Activated CD8-positive, alpha-beta memory T cell treated with anti-CD3 and anti-CD28 coated beads for 1 hour (primary cell): ENCODE measurements at places on chromosomes 13 and 19.

DNA sequence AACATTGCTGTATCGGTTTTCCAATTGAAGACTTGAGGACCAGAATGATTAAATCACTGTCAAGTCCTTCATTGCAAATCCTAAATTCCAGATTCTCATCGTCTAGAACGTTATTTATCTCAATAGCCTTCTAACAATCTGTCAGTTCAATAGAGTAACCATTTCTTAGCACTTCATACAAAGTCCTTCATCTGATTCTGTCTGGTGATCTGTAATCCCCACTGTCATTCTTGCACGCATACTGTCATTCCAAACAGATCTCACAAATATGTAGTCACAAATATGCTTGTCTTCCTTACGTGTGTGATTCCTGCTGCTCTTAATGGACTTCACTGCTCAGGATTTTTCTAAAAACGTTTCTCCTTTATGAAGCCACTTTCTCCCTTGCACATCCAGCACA lies 1197.5 kb downstream of the EFNB2 start:
- DNase-seq: no peak

- DNase-seq: peak; percentile 54
Measured at GRCh38 chr19:6218491-6219146, 61.2 kb downstream of the MLLT1 start.

DNA sequence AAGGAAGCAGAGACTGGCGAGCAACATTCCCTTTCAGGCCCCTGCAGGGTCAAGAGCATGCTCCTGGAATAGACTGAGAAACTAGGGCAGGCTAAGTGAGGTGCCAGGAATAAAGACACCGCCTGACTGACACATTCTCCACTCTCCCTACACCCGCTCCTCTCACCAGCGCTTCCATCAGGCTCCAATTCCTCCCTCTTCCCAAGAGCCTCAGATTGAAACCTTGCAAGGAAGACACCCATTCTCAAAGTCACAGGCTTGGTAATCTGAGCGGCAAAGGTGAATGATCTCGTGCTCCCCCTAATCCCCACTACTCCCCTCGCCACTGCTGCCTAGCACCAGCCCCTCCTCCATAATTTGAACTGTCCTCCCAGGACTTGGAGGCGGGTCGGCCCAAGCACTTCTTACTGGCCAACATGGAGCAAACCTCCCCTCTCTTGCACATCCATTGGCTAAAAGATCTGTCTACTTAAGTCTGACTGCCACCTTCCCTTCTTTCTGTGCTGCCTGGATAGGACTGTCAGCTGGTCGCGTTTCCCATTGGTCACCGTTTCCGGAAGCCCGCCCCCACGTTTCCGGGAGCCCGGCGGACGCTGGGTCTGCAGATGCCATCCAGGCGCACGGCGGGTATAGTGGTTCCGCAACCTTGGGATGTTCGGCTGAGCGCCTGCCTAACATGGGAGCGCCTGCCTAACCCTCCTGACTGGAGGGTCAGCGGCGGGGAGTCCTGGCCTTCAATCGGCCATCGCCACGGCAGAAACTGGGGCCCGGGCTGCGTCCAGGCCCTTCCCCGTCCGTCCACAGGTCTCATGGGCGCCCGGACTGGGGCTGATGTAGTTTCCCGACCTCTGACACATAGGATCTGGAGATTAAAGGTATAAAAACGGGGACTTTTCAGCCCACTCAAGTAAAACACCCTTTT lies 33.6 kb downstream of the ZNF383 start:
- no peak for DNase-seq

DNA sequence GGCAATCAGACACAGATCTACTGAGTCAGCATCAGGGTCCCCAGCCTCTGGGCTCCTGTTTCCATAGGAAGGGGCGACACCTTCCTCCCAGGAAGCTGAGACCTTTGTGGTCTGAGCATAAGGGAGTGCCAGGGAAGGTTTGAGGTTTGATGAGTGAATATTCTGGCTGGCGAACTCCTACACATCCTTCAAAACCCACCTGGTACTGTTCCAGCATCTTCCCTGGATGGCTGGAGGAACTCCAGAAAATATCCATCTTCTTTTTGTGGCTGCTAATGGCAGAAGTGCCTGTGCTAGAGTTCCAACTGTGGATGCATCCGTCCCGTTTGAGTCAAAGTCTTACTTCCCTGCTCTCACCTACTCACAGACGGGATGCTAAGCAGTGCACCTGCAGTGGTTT lies 9.2 kb downstream of the INSL3 start:
- DNase-seq: no peak

- DNase-seq: no peak
Measured at GRCh38 chr13:46667687-46668281, 114.8 kb downstream of the LRCH1 start.

GRCh38 chr19:42353341-42354015 lies 28.0 kb downstream of the MEGF8 start:
- DNase-seq: no peak

GRCh38 chr13:88339271-88339741 lies 668.1 kb downstream of the SLITRK5 start:
- no peak for DNase-seq

GRCh38 chr19:5141850-5142724 lies 173.2 kb downstream of the KDM4B start:
- no peak for DNase-seq

GRCh38 chr13:113367771-113368170 lies 3.8 kb upstream of the GRTP1 start:
- no peak for DNase-seq

DNA sequence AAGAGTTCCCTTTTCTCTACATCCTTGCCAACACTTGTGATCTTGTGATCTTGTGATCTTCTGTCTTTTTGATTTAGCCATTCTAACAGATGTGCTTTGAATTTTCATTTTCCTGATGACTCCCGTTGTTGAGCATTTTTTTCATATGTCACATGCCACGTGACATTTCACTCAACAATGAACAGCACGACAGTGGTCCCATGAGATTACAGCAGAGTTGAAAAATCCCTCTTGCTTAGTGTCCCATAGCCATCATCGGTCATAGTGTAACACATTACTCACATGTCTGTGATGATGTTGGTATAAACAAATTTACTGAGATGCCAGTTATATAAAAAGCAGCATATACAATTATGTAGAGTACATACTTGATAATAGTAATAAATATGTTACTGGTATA lies 256.1 kb upstream of the OBI1 start:
- no peak for DNase-seq

DNA sequence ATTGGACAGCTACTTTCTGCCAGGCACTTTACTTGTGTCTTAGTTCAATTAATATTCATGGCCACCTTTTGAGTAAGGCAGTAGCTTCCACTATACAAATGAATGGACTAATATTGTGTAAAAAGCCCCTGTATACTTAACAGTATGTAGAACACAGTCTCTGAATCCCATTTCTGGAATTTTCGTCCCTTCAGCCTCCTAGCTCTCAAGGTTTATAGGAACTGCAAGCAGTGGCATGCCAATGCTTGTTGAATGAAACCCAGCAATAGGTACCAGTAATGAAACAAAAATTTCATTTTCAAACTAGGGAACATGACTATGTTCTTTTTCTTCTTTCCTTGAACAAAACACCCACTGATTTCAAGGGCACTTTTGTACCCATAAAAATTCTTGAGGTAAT lies 361.6 kb downstream of the TDRD3 start:
- DNase-seq: no peak

GRCh38 chr19:32012886-32013631 lies 332.4 kb upstream of the ZNF507 start:
- DNase-seq: no peak

- DNase-seq: no peak
Measured at GRCh38 chr13:106471957-106472543, 63.4 kb downstream of the EFNB2 start.

DNA sequence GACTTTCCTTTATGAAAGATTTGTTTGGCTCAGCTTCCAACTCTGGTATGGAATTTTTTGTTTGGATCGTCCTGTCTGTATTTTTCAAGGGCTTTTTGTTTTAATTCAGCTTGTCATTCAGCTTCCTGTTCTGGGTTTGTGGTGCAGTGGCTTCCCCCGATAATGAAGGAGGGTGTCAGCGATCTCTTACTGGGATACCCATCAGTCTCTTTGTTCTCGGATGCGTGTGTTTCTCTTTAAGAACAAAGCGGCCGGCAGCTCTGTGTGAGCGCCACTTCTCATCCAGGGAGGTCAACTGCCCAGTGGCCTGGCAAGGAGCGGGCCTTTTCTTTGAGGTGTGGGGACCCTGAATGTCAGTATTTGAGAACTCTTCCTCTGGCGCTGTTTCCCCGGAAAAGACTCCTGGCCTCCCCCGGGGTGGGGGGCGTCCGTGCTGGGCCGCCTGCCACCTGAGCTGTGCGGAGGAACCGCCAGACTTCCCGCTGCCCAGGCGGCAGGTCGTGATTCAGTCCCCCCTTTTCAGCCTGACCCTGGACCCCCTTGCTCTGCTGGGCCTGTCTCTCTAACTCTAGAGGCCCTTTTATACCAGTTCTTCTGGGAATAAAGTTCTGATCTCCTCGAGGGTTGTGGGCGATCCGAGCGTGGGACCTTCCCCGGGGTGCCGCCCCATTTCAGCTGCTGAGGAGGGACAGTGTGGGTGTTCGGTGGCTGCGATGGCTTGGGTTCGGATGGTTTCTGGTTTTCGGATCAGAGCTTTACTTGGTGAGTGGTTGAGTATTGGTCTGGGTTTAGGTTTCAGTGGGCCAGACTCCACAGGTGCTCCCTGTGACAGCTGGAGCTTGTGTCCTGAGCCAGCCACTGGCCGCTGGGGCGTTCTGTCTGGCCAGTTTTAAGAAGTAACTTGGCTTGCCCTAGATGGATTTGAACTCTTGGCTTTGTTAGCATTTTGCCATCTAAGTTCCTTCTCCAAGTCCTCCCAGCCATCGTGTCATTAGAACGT lies 3.4 kb downstream of the SF3A2 start:
- no peak for DNase-seq

DNA sequence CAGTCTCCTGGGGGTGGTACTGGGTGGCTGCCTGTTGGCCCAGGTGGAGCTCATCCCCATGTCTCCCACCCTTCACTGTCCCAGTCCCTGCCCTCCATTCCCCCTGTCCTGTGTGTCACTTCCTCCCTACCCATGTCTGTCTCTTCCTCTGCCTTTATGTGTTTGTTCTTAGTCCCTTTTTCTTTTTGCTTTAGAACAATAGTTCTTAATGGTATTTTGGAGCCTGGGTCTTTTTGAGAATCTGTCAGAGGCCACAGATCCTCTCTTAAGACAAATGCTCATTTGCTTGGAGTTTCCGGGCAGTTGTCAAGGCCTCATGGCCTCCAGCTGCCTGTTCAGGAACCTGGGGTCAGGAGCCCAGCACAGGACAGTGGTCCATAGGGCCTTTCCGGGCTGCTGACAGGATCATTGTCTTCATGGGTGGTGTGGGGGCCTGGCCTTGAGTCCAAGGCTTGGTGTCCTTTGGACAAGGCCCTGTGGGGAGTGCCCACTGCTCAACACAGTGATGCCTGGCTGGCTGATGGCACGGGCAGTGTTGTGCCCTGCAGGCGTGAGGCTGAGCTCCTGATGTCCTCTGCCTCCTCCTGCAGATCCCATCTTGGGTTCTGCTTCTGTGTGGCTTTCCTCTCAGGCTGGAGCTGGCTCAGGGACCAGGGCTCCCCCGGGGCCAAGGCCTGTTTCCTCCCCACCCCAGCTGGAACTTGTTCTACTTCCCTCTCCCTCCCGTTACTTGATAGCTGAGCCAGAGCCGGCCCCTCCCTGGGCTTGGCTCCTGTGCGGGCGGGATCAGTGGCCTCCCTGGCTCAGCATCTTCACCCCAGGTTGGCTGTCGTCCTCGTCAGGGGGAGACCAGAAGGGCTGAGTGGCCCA lies 3.5 kb downstream of the EGLN2 start:
- no peak for DNase-seq

DNA sequence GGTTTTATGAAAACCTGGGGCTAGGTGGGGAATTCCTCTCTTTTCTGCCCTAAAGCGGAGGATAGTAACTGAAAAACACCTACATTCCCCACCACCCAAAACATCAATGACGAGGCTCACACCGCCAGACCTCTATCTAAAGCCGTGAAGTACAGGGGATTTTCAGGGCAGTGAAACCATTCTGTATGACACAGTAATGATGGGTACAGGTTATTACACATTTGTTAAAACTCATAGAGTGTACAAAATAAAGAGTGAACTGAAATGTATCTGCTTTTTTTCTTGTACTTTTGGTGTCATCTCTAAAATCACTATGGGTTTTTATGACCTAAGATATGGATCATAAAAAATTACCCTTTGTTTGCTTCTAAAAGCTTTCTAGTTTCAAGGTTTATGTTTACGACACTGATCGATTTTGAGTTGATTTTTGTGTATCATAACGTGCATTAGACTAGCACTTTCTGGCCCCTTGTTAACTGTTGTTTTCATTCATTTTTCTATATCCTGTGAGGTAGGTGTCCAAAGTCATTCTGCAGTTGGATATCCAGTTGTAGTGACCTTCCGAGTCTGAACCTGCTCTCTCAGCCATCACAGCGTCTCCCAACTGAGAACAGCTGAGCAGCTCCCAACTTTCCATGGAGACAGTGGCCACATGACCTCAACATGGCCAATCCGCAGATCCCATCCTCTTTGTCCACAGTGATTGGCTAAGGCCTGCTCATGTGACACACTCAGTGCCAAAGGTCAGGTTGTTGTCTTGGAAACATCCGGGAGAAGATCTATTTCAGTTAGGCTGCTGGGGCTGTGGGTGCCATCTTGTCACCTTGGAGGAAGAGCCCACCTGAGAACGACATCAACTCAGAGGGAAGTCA lies 10.3 kb downstream of the MBD3L2B start:
- DNase-seq: no peak

DNA sequence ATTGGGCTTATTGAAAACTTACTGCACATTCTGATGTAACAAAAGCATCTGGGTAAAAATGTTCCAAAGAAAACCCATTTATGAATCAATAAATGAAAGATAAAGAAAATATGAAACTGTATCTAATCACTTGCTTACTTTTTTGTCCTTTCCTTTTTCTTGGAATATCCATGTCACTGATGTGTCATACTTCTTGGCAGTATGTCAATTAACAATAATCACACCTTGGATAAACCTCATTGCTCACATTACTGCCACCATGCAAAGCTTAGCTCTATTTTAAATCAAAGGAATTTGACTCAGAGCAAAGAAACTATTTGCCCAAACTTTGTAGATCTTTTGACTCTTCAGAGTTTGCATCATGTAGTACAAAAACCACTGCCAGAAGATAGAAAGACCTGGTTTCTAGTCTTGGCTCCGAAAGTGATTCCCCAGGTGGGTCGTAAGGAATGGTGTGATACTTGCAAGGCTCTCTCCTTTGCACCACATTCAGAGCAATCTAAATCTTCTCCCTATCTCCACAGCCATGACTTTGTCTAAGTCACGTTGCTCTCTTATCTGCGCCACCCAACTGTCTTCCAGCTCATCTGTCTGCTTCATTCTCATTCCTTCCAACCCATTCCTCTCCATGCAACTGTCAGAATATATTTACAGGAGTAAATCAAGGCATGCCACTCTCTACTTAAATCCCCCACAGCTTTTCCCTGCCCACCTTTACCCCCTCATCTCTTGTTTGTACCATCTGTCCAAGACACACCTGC lies 311.9 kb downstream of the COG6 start:
- DNase-seq: no peak

DNA sequence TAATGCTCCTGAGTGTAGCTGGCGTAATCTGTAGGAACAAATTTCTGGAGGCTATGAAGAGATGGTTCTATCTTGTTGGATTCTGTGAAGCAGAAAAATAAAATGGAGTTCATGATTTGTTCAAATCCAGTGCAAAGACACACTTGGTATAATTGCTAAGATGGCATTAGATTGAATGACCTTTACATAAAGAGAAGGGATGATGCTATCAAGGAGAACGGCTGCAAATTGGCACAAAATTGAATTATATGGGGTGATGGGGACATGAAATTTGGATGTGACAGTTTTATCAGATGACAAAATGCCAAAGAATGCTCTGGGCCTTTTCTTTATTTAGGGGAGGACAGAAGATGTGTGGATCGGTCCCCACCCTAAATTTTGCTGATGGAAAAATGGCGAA lies 4.0 kb downstream of the METTL21C start:
- DNase-seq: no peak

GRCh38 chr13:83184819-83185218 lies 697.5 kb downstream of the SLITRK1 start:
- DNase-seq: no peak
